ENCODE measurements at places on chromosomes 5 and 9.

DNA sequence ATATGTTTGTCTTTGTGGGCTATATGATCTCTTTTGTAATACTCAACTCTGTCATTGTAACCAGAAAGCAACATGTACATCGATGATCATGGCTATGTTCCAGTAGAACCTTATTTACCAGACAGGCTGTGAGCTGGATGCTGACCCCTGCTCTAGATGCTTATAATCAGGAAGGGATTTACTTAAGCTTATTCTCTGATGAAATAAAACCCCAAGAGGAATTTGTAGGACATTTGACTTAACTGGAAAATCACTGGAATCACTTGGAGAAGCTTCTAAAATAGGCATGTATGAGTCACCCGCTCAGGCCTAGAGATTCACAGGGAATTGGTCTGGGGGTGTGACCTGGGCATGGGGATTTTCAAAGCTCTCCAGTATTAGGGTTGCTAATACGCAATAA lies 285.8 kb upstream of the ZNF608 start:
- no peak for DNase-seq

DNA sequence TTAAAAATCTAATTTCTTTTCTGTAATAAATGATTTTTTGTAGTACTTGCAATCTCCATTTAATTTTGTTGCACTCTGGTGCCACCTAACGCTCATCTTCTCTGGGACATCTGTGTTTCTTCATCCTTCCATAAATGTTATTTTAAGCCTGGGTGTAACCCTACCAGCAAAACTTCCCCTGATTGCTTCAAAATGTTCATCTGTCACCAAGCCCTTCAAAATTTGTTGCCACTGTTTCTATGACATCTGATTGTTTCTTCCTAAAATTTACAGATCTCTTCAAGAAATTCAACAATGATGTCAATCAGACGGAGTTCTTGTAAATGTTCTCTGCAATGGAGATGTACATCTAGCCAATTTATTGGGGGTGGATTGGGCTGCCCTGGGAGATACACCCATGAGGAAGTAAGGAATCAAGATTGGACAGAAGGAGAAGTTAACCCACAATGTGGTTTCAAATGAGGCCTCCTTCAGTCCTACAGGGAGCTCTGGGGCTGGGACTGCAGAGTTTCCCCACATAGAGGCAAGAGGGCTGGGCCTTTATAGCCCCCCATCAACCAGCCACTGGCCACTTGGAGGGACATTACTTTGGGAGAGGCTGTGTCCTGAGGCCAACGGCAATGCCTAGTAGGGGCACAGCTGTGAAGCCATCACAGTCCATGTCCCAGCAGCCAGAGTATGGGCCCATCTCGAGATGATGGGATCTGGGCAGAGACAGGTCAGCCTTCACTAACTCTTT lies 23.3 kb downstream of the MCTP1 start:
- peak; percentile 55 for DNase-seq

- DNase-seq: no peak
Measured at GRCh38 chr5:12110629-12111028, 206.4 kb upstream of the CTNND2 start.

GRCh38 chr5:98454407-98454806 lies 319.1 kb upstream of the RGMB start:
- DNase-seq: peak; percentile 50

DNA sequence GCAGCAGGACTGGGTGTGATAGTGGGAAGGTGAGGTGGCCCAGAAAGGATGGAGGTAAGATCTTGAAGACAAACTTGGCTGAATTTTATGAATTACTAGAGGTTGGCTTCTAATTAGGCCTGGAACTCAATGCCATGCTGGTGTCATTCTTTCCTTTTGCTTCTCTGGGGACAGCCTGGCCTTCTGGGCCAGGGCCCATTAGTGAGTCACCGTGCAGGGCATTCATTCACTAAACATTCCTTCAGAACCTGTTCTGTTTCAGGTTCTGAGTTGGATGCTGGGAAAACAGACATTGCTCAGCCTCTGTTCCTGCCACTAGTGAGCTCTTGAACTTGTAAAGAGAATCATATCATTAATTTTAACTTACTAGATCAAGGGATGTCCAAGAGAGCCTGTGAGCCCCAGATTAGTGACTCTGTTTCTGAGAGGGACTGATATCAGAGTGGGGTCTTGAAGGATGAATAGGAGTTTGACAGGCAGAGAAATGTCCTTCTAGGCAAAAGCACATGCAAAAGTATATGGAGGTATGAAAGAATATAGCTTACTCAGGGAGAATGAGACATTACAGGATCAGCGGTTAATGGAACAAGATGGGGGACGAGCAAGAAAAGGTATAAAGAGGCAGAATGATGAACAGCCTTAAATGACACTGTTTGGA lies 66.5 kb downstream of the LHX2 start:
- peak; percentile 74 for DNase-seq

- peak; percentile 58 for DNase-seq
Measured at GRCh38 chr9:113876151-113876992, at the start of gene ZNF618. ZNF618 (plus strand) TSS chr9:113876309; CDS start chr9:113876381, 72 bp downstream.

- peak; percentile 70 for DNase-seq
Measured at GRCh38 chr9:32928145-32928763, 73.2 kb downstream of the APTX start.

- DNase-seq: no peak
Measured at GRCh38 chr5:144207875-144208444, 37.3 kb downstream of the KCTD16 start.

- DNase-seq: peak; percentile 18
Measured at GRCh38 chr5:67971223-67971830, 244.2 kb upstream of the PIK3R1 start.

GRCh38 chr9:79555474-79556089 lies 16.2 kb upstream of the TLE4 start:
- DNase-seq: no peak

GRCh38 chr5:103428411-103428871 lies 134.1 kb downstream of the NUDT12 start:
- no peak for DNase-seq

GRCh38 chr5:60333005-60333571 lies 366.9 kb downstream of the DEPDC1B start:
- peak; percentile 48 for DNase-seq

GRCh38 chr9:16184964-16185646 lies 632.3 kb downstream of the CCDC171 start:
- peak; percentile 31 for DNase-seq

DNA sequence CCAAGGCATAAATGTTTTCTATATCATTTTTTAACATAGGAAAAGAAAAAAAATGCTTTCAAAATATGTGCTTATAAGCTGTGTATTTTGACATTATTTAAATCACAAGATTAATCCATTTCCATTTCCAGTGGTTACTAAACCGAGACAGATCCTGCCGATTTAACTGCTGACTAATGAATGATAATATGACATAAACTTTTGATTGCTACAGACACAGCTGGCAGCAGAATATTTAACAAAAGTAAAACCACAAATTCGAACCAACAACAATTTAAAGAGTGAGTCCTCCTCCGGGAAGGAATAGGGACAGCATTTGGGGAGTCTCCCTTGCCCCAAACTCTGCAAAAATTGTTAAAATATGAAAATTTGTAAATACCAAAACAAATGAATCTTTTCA lies 401.3 kb upstream of the DAB2 start:
- DNase-seq: no peak

- DNase-seq: no peak
Measured at GRCh38 chr5:58885260-58885659, 302.4 kb downstream of the RAB3C start.

GRCh38 chr9:132407196-132407595 lies 556 bp upstream of the TTF1 start:
- DNase-seq: no peak

GRCh38 chr9:136789523-136789937 lies 1.6 kb upstream of the TMEM141 start:
- DNase-seq: no peak

DNA sequence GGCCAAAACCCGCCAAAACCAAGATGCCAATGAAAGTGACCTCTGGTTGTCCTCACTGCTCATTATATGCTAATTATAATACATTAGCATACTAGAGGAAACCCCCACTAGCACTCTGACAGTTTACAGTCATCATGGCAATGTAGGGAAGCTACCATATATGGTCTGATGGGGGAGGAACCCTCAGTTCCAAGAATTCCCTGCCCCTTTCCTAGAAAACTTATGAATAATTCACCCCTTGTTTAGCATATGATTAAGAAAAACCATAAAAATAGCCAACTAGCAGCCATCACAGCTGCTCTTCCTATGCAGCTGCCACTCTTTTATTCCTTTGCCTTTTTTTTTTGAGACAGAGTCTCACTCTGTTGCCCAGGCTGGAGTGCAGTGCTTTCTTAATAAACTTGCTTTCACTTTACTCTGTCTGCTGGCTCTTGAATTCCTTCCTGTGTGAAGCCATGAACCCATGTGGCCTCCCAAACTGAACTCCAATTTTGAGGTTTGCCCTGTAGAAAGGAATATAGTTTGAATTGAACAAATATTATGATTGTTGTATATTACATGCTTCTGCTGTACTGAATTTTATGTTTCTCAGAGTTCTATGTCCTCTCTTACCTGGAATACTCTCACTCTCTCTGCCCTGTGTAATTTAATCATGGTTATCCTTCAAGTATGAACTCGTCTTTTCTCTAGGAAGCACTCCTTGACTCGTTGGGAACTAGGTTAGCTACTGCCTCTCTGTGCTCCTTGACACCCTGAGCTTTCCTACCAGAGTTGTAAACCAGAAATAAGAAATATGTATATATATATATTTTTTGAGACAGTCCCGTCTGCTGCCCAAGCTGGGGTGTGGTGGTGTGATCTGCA lies 59.8 kb downstream of the KIAA1958 start:
- DNase-seq: peak; percentile 71

- peak; percentile 43 for DNase-seq
Measured at GRCh38 chr5:55533521-55534435, 986 bp downstream of the PLPP1 start.

- no peak for DNase-seq
Measured at GRCh38 chr9:16625811-16626210, 244.7 kb downstream of the BNC2 start.

- peak; percentile 9 for DNase-seq
Measured at GRCh38 chr9:27715651-27716050, 142.4 kb upstream of the C9orf72 start.

DNA sequence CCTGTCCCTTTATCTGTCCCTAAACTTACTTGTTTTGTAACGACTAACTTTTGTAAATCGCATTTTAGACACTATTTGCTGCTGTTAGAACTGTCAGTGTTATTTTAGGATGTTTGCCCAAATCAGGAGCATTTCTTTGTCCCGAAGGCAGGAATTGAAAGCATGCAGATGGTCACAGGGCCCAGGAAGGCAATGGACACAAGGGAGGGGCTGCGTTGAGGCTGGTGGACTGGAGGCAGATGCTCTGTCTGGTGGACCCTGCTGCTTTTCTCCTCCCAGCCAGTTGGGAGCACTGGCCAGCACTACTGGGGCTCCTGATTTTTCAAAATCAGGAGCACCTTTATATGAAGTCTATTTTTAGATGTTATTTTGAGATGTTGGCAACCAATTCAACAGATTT lies 31.7 kb downstream of the DOCK2 start:
- DNase-seq: no peak

DNA sequence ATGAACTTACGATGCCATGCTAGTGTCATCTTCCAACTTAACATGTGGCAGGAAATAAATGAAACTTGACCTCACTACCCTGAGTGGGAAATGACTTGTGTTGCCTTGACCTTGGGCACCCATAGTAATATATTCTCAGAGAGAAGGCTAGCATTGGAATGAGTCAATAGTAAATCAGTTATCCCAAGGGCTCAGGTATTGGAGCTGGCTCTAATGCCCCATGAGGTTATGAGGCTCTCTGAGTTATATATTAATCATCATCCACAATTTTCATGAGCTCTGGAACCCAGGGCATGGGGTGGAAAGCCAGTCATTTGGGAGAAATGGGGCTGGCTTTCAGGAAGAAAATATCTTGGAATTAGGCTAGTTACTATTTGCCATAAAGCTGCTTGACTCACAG lies 42.4 kb upstream of the SMIM32 start:
- no peak for DNase-seq

DNA sequence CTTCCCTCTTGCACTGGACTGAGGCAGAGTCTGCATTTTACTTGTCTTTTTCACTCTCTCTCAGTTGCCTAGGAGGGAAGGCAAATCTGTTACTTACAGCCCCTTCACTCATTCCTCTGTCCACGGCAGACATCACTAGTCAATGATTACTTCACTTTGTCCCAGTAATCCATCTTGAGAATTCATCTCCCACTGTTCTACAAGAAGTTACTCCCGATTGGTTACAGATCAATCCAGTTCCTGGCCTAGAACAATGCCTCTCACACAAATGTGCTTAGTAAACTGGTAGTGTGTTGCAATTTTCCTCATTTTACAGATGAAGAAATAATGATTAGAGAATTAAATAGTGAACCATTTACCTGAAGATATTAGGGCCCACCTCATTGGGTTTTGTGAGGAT lies 49.7 kb upstream of the SPATA31D4 start:
- no peak for DNase-seq

DNA sequence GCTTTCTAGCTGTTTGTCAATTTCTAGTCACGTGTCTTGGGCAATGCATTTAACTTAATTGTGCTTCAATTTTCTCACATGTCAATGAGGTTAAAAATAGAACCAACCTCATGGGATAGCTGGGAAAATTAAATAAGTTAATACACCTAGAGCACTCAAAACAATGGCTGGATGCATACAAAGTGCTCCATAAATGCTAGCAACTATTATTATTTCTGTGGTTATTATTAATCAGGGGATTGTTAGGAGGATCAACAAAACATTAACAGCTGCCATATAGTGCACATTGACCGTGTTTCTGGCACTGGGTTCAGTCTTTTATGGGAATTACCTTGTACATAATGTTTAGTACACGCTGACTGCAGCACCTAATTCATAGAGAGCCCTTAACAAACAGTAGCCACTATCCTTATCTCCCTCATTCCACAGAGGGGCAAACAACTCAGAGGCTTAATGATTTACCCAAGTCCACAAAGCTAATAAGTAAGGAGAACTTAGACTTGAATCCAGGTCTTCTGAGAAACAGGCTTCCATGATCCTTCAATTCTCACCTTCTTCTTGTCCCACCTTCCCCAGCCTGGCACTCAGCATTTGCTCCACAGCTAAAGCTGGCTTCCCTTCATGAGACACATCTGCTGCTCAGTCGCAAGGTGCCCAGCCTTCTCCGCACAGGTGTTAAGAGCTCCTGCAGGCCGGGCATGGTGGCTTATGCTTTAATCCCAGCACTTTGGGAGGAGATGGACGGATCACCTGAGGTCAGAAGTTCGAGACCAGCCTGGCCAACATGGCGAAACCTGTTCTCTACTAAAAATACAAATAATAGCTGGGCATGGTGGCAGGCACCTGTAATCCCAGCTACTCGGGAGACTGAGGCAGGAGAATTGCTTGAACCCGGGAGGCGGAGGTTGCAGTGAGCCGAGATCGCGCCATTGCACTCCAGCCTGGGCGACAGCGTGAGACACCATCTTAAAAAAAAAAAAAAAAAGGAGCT lies 137.4 kb upstream of the ABCA1 start:
- DNase-seq: no peak

- peak; percentile 48 for DNase-seq
Measured at GRCh38 chr5:75054134-75054930, 2.0 kb upstream of the GCNT4 start.
